ENCODE measurements at places on chromosomes 11 and 22. TPM values are rescaled to one million over a fixed set of nuclear protein-coding genes. Genes with fewer than 3 reads are reported as not detected.

Gene KRTAP5-7
- total RNA-seq: 0.46 TPM

Gene ROM1
- 5.2 TPM for total RNA-seq

Gene DDI1
- not detected for total RNA-seq

Gene FUT4
- 6.0 TPM for total RNA-seq

Gene PNPLA5
- total RNA-seq: not detected

- no peak overlapping the region for H3K4me3 ChIP-seq
- no peaks in the 10 kb centered on the region for H3K4me1 ChIP-seq
- no peaks in the 10 kb centered on the region for H3K36me3 ChIP-seq
Measured at GRCh38 chr11:27621405-27622161, 78.7 kb downstream of the BDNF start.

- no peaks in the 10 kb centered on the region for H3K4me1 ChIP-seq
- no peak for DNase-seq
- no peaks in the 10 kb centered on the region for H3K36me3 ChIP-seq
- H3K27me3 ChIP-seq: no peaks in the 10 kb centered on the region
Measured at GRCh38 chr11:37078521-37078920, 480.5 kb upstream of the RAG2 start.

DNA sequence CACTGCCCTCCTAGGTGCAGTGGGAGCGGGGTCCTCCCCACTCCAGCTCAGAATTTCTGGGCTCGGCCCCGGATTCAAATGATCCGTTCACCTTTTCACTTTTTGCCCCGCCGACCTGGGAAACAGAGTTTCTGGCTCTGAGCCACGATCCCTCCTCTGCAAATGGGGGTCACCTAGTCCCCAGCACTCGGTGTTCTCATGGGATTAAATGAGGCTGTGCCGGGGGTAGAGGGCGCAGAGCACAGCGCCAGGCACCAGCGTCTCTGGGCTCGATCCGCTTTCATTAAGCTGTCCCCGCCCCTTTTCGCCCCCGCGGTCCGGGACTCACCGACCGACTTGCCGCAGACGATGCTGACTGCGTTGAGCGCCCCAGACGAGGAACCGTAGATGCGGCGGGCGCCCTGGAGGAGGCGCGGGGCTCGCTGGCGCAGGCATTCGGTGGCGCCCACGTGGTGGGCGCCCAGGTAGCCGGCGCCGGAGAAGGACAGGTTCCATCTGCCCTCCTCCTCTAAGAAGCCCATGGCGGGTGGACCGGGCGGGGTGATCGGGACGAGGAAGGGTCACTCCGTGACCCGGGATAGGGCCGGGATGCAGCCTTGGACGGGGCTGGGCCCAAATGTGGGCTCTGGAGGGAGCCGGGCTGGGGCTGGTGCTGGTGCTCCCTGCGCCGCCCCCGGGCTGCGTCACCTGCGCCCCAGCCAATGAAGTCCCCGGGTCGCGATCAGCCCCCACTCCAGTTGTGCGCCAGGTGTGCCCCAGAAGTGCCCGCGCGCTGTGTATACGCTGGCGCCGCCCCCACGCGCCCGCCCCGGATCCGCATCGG lies at the start of gene PNPLA5:
TSS of gene PNPLA5 (minus strand) at position 654 of the 823 bp plus-strand sequence. CDS start at position 521, 133 bp downstream.
- H3K27ac ChIP-seq: no peak within 1 kb of the TSS
- H3K36me3 ChIP-seq: no peaks in the 10 kb centered on the region
- H3K4me3 ChIP-seq: no peak within 1 kb of the TSS

- no peak overlapping the region for H3K27ac ChIP-seq
- H3K27me3 ChIP-seq: no peaks in the 10 kb centered on the region
- no peak overlapping the region for H3K4me3 ChIP-seq
- H3K4me1 ChIP-seq: no peaks in the 10 kb centered on the region
- DNase-seq: no peak
- no peaks in the 10 kb centered on the region for H3K36me3 ChIP-seq
Measured at GRCh38 chr11:65172600-65172999, 2.6 kb downstream of the SPDYC start.

- no peaks in the 10 kb centered on the region for H3K36me3 ChIP-seq
- no peak overlapping the region for H3K4me3 ChIP-seq
- H3K27me3 ChIP-seq: no peaks in the 10 kb centered on the region
Measured at GRCh38 chr22:48746789-48747425, 1080.8 kb downstream of the BRD1 start.

DNA sequence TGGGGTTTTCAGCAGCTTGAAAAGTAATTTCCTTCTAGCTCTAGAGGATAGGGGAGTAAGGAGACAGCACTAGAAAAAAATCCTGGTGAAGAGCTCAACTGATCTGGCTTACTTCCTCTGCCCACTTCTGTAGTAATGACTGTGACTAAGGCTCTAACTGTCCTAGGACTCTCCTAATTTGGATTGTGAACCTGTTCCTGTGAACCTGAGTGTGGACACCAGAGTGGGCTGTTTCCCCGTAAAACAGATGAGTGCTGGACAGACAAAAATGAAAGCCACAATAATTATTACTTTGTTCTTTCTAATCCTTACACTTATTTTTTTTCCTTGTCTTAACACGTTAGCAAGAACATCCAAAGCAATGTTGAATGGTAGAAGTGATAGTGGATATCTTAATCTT lies 154.1 kb downstream of the AASDHPPT start:
- no peaks in the 10 kb centered on the region for H3K4me1 ChIP-seq
- no peak overlapping the region for H3K4me3 ChIP-seq
- no peaks in the 10 kb centered on the region for H3K27me3 ChIP-seq
- no peaks in the 10 kb centered on the region for H3K36me3 ChIP-seq

DNA sequence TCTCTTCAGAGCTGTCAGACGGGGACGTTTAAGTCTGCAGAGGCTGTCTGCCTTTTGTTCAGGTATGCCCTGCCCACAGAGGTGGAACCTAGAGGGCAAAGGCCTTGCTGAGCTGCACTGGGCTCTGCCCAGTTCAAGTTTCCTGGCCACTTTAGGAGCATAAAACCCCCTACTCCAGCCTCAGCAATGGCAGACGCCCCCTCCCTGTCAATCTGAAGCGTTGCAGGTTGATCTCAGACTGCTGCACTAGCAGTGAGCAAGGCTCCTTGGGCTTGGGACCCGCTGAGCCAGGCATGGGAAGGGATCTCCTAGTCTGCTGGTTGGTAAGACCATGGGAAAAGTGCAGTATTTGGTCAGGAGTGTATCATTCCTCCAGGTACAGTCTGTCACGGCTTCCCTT lies 66.6 kb upstream of the TP53I11 start:
- H3K4me1 ChIP-seq: peaks cover 17% of the 10 kb centered on the region
- no peaks in the 10 kb centered on the region for H3K36me3 ChIP-seq
- H3K27ac ChIP-seq: no peak overlapping the region
- DNase-seq: no peak

- no peak overlapping the region for H3K27ac ChIP-seq
- no peaks in the 10 kb centered on the region for H3K36me3 ChIP-seq
Measured at GRCh38 chr22:44305455-44305854, 7.3 kb downstream of the SHISAL1 start.

Data from upper lobe of right lung (tissue), 1 donor.